ENCODE measurements at places on chromosomes 3 and 15. TPM values are rescaled to one million over a fixed set of nuclear protein-coding genes. Genes with fewer than 3 reads are reported as not detected.
A peak's percentile ranks its signal among the peaks of the same experiment; 100 is the strongest.

- no peak for DNase-seq
These were observed at the start of gene HHLA2 for GRCh38 chr3:108296239-108296638. Gene HHLA2 (plus strand): TSS chr3:108296548. CDS start chr3:108351814, 55,266 bp downstream.

Gene GOLGA8G
- total RNA-seq: 0.15 TPM

DNA sequence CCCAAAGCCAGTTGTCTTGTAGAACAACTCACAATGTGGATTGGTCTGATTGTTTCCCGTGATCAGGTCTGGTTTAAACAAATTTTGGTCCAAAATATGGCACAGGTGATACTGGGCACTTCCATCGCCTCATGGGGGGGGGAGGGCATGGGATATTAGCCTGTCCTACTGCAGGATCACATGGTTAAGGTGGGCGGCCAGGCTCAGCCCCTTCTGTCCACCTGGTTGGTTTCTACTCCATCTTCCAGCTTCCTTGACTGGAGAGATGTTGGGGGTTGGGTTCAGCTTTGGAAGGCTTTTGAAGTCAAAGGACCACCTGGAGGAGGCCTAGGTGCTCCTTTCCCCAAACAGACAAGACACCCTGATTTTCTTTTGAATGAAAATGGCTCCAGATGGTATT is 7.2 kb downstream of the KLF13 start:
- DNase-seq: no peak

DNA sequence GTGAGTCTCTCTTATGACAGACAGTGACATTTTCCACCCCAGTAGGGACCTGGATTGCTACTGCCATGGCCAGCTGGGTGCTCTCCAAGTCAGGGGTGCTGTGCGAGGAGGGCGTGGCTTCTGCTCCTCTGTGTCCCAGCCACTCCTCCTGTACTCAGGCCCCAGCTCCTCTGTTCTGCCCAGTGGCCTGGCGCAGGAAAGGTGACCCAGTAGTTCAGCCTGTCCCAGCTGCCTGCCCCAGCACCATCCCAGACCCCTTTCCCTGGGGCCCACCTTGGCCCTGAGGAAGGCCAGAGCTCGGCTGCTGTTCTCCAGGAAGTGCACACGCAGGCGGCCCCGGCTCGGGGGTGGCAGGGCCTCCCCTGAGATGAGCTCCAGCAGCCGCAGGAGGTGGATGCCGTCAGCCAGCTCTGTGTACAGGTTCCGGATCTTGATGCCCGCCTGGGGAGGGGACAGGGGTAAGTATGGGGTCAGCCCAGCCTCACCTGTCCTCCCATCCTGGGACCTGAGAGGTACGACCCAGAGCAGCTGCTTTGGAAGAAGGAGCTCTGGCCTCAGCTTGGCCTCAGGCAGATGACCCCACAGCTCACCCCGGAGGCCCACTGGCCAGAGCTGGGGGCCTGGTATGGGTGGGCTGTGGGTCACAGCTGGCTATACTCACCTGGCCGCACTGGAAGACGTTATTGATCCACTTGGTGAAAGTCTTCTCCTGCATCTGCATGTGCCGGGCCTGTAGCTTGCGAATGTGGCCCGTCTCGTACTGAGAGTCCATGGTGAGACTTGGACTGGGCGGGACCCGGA is 1.0 kb downstream of the SPTBN5 start:
- DNase-seq: no peak

Gene MME
- 5.5 TPM for total RNA-seq

- peak; percentile 25 for DNase-seq
These were observed 101.7 kb upstream of the EIF1B start for GRCh38 chr3:40207796-40208195.

All from cardiac muscle cell (in vitro differentiated cells and primary cell).